Mesenteric fat pad (tissue), 1 donor: ENCODE measurements at places on chromosomes 2 and 18. TPM values are rescaled to one million over a fixed set of nuclear protein-coding genes. Genes with fewer than 3 reads are reported as not detected.

The LIMS3 gene
- total RNA-seq, result 9.7 TPM

DNA sequence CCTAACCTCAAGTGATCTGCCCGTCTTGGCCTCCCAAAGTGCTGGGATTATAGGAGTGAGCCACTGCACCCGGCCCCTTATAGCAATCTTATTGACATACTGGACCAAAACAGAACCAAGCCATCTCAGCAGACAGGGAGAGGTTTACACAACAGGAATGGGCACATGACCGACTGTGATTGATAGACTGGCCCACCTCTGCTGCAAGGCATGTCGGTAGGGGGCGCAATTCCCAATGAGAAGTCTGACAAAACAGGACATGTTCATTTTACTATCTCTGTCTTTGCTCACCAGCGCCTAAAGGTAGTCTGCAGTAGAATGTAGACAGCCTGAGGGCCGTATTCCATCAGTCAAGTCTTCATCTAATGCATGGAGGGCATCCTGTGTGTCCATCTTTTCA lies 2.0 kb downstream of the LYPD6B start:
- DNase-seq, result no peak

The CHRND gene
- not detected for total RNA-seq

- no peak for DNase-seq
These were observed 22.6 kb downstream of the PLEK start for GRCh38 chr2:68387408-68388350.

DNA sequence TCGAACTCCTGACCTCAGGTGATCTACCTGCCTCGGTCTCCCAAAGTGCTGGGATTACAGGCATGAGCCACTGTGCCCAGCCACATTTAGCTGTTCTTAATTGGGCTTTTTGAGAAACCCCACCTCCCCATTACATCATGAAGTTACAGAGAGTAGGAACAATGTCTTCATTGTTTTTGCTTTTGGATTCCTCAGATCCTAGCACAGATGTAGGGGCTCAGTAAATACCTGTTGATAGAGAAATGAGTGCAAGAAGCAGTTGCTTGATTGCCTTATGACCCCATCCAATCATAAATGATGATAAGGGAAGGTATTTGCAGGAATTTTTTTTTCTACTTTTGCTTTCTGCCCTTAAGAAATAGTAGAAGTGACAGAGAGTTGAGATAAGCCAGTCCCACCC lies 25.4 kb downstream of the GREB1L start:
- no peak for DNase-seq

The RASGRP3 gene
- total RNA-seq, result 16.1 TPM

The COLEC11 gene
- 5.5 TPM for total RNA-seq

The SERPINB13 gene
- total RNA-seq, result not detected

- no peak for DNase-seq
These were observed at the start of gene AOX1 for GRCh38 chr2:200585730-200586643. AOX1 (plus strand) TSS chr2:200586014; CDS start chr2:200586109, 95 bp downstream.

- DNase-seq, result no peak
These were observed 117.5 kb upstream of the MEIS1 start for GRCh38 chr2:66317268-66317890.

DNA sequence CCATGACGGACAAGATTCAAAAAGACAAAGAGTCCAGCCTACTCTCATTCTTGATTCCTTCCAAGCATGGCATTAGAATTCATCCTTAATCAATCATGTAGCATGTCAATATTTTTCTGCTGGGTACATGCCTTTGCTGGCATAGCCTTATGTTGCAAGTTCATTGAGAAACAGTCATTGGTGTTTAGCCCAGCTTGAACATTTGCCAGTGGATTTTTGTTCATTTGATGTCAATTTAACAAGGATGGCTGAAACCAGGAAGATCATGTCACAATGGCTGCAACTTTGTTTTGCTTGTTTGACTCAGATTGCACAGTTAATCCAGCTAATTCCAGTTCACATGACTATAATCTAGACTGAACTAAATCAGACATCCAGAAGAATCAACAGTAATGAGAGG lies 1132.2 kb downstream of the LRP1B start:
- no peak for DNase-seq

DNA sequence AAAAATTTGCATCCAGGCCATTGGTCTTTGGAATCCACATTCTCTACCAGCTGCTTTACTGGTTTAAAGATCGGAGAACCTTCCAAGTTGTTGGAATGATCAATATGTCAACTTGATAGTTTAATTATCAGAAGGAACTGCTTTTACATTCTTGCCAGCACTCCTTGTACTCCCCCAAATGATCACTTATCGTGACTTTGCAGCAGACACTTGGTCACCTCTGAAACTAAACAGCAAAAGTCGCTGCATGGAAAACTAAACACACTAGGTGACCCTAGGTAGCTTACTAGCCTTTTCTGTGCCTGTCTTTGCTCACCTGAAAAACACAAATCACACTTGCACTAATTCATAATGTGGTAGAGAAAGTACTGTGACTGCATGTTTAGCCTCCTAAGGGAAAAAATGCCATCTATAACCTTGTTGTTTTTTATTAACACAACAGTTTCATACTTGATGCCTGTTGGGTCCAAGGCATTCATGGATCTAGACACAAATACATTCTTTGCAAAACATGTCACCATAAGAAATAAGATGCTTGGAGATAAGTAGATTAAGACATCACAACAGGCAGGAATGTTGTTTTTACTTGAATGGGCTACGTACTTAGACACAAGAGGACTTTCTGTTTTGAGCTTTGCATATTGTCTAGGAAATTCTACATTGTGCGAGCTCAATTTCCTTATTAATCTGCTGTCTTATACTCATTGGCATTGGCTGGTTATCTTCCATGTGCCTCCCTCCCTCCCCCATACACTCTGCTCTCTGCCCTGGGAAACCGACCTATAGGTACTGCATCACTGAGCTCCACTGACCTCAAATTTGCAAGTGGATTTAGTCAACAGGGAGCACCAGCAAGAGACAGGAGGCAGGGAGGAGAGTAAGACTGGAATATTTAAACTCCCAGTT lies 219.1 kb upstream of the STK17B start:
- DNase-seq, result no peak

The WDR7 gene
- 33.1 TPM for total RNA-seq

GRCh38 chr2:14700753-14701152 lies 68.2 kb downstream of the LRATD1 start:
- no peak for DNase-seq

The TMEM178A gene
- 1.5 TPM for total RNA-seq

DNA sequence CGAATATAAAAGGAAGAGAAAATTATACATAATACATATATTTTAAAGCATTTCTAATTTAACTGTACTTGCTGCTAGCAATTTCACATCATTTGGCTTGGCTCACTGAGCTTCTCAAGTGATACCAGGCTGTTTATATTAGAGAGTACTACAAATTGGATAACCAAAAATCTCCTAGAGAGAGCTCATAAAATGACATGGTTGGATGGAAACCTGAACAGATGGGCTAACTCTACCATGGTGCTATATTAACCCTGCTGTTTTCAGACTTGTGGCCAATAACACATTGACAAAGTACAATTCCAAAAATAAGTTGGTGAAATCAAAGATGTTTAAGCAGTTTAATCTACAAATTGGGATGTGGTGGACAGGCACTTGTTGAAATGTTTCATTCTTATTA lies 364.4 kb upstream of the GCFC2 start:
- no peak for DNase-seq

DNA sequence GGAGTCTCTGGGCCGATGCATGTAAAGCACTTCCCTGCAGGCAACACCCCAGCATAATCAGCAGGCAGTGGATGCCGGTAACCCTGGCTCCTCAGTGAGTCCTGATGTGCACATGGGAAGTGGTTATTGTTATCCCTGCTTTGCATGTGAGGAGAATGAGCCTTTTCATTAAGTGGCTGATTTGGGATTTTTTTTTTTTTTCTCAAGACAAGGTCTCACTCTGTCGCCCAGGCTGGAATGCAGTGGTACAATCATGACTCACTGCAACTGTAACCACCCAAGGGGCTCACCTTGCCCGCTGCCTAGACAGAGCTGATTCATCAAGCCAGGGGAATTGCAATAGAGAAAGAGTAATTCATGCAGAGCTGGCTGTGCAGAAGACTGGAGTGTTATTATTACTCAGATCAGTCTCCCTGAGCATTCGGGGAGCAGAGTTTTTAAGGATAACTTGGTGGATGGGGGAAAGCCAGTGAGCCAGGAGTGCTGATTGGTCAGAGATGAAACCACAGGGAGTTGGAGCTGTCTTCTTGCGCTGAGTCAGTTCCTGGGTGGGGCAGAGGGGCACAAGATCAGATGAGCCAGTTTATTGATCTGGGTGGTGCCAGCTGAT lies 95.4 kb downstream of the SOCS6 start:
- DNase-seq, result no peak

GRCh38 chr2:189639007-189639609 lies 22.2 kb upstream of the ASNSD1 start:
- DNase-seq, result no peak

DNA sequence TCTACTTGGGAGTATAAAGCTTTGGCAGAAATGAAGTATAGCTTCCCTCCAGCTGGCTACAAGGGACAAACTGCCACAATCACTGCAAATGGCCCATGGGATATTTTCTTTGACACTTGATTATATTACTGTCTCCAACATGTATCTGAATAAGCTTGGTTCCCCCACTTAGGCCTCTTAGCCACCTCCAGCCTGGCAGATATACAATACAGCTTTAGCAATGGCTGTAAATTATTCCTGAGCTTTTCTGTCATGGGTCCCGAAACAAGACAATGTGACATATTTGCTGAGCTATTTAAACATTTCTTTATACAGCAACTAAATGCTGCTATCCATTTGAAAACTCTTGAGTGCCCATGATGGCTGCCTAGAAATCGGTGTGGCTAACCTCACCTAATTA lies 406.2 kb downstream of the SUCLG1 start:
- DNase-seq, result no peak

DNA sequence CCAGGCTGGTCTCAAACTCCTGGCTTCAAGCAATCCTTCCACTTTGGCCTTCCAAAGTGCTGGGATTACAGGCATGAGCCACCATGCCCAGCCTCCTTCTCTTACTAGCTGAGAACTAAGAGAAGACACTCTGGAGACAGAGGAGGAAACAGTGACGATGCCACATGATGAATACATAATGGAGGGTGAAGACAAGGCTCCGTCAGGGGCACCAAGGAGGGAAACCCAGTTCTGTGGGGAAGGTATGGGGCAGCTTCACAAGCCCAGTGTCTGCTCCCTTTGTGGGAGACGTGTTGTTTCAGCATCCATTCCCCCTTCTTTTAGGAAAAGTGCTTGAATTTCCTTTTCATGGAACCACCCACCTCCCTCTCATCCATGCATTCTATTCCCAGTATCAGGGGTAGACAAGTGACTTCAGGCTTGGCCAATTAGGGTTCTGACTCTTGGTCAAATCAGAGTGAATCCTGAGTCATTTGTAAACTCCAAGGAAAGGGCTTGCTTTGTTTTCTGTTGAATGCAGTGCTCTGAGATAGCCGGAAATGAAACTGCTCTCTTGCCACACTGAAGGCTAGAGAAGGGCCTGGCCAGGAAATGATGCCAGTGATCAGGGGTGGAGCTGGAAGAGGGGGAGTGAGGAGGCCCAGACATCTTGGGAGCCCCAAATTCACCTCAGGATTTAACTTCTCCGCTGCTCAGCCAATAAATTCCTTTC lies 23.7 kb downstream of the TMEM127 start:
- no peak for DNase-seq

The RRM2 gene
- total RNA-seq, result 0.22 TPM

GRCh38 chr2:169727065-169727464 lies 6.6 kb upstream of the KLHL23 start:
- DNase-seq, result no peak

DNA sequence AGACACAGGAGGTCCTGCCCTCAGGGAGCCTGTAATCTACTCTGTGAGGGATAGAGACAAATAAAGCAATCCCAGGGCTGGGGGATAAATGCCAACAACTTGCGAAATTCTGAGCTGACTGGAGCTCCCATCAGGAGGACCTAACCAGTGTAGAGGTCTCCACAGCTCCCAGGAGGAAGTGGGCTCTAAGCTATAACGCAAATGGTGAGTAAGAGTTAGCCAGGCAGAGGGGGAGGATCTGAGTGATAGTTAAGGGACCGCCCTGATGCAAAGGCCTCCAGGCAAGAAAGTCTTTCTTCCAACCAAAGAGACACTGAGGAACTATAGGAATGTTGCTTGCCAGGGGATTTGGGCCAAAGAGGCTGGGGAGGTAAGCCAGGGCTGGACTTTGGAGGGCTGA lies 16.0 kb upstream of the ZNF532 start:
- no peak for DNase-seq

- no peak for DNase-seq
These were observed 169.2 kb downstream of the LNPK start for GRCh38 chr2:175832866-175833265.

DNA sequence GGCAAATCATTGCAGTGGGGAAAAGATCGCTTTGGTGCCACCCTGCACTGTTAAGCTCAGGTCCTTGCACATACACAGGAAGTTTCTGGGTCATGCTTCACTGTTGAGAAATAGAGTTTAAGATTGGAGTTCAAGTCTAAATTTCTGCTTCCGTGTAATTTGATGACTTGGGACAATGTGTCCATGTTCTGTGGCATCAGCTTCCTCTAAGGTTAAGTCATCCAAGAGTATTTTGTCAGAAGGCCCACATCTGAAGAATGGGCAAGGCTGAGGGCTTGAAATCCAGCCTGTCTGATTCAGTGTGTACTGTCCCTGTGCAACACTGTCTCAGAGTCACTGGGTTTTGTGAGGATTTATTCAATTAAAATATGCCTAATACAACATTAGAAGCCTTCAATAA lies 880.7 kb downstream of the SUCLG1 start:
- DNase-seq, result no peak

The C2orf15 gene
- 0.32 TPM for total RNA-seq

DNA sequence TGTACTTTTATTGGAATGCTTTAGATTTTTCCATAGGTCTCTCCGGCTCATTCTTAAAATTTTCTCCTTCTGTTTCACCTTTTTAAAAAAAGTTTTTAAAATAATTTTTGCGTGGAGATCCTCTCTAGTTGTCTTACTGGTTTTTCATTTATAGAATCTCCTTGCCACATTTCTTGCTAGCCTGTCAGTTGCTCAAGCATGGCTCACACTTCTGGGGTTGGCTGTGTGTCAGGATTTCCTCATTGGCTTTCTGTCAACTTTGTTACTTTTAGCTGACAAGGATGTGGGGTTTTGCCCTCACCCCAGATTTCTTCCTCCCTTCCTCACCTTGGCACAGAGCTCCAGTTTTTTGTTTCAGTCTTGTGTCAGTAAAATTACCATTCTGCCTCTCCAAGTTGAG lies 124.6 kb downstream of the ZNF407 start:
- DNase-seq, result no peak

The MBP gene
- 45.2 TPM for total RNA-seq

The CPLX4 gene
- not detected for total RNA-seq

The COL4A4 gene
- 0.45 TPM for total RNA-seq
